ENCODE measurements at places on chromosomes 4 and X. TPM values are rescaled to one million over a fixed set of nuclear protein-coding genes. Genes with fewer than 3 reads are reported as not detected.

Gene PLK4
- 12.6 TPM for total RNA-seq

Gene MAP7D2
- 2.7 TPM for total RNA-seq

Gene SORBS2
- total RNA-seq = 20.0 TPM

Gene AFF2
- 9.3 TPM for total RNA-seq

Gene SUPT20HL2
- total RNA-seq = not detected

Gene CXCL11
- not detected for total RNA-seq

Gene GLRA3
- total RNA-seq = not detected

Gene ARX
- total RNA-seq = not detected

Gene NXF3
- 1.3 TPM for total RNA-seq

Gene ESX1
- not detected for total RNA-seq

Gene CYBB
- not detected for total RNA-seq

Gene SH3D19
- 89.5 TPM for total RNA-seq

Gene GUCY1B1
- total RNA-seq = 1.1 TPM

Gene LDOC1
- total RNA-seq = 38.1 TPM

Gene GYG2
- 4.5 TPM for total RNA-seq

Gene SPANXN3
- total RNA-seq = not detected

Gene XAGE1A
- not detected for total RNA-seq

Gene VSIG1
- total RNA-seq = 0.56 TPM

Gene MAN2B2
- 12.5 TPM for total RNA-seq

Gene IL13RA1
- 41.8 TPM for total RNA-seq

Gene SMR3A
- total RNA-seq = not detected

Gene RTL5
- total RNA-seq = 8.5 TPM

Gene MND1
- 5.5 TPM for total RNA-seq

Gene SYTL5
- total RNA-seq = not detected

Gene CFAP47
- 0.44 TPM for total RNA-seq

Gene DDIT4L
- 3.4 TPM for total RNA-seq

Gene ARHGAP6
- 4.1 TPM for total RNA-seq

Gene PABPC1L2A
- 3.8 TPM for total RNA-seq

Gene PNMA5
- total RNA-seq = not detected

Gene TXK
- 0.36 TPM for total RNA-seq

Gene PAGE5
- total RNA-seq = not detected

Gene H2BW2
- total RNA-seq = not detected

Gene SHROOM4
- total RNA-seq = 35.8 TPM

Gene WDFY3
- 94.8 TPM for total RNA-seq

Gene SLITRK4
- total RNA-seq = 7.3 TPM

Gene IQSEC2
- total RNA-seq = 38.9 TPM

Gene CSN1S1
- total RNA-seq = not detected

Gene ZNF518B
- total RNA-seq = 44.0 TPM

Gene RIBC1
- total RNA-seq = 0.97 TPM

Gene GAB3
- total RNA-seq = 0.90 TPM

Gene EMCN
- 70.4 TPM for total RNA-seq

Gene ZMAT1
- 7.3 TPM for total RNA-seq

Measured in endothelial cell (in vitro differentiated cells).